Chondrocyte (in vitro differentiated cells): ENCODE measurements at places on chromosomes 3 and 15. TPM values are rescaled to one million over a fixed set of nuclear protein-coding genes. Genes with fewer than 3 reads are reported as not detected.

DNA sequence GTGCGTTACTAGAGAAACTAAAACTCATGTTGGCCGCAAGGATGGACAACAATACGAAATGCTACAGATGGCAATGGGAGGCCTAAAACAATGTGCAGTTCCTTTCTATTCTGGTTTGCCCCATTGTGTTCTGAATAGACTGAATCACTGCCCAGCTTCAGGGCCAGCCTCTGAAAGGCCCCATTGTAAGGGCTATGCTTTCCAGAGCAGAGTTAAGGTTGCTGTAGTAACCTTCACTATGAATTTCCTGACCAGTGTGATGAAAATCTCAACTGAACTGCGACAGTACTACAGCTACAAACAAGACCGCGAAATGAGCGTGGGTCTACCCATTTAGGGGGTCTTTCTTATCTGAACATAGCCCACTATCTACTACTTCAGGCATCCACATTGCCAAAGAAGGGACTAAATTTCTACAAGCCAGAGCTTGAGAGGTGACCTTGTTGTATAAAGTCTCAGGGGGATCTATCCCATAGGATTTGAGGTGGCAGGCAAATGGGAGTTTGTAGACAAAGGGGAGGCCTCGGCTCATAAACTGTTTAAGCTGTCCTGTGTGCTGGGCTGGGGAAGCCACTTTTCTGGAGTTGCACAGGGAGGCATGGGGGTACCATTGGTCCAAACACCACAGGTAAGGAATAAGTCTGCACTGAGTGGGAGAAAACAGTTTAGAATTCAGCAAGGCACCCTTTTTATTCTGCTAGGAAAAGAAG, 80.1 kb downstream of the MYO1E start:
- H3K4me3 ChIP-seq = no peak overlapping the region
- peaks cover 62% of the 10 kb centered on the region for H3K4me1 ChIP-seq
- no peak overlapping the region for H3K27ac ChIP-seq
- no peaks in the 10 kb centered on the region for H3K27me3 ChIP-seq

SLC7A14 gene
- total RNA-seq = 0.02 TPM in 1 of 3 replicates, not detected in the others

ZMYND10 gene
- 0.41 to 2.0 TPM (median 1.1 TPM) in 3 replicates for total RNA-seq

SLC22A13 gene
- total RNA-seq = 0.62 to 2.9 TPM (median 0.97 TPM) in 3 replicates

FOXB1 gene
- not detected in 3 replicates for total RNA-seq

SI gene
- not detected in 3 replicates for total RNA-seq

DNA sequence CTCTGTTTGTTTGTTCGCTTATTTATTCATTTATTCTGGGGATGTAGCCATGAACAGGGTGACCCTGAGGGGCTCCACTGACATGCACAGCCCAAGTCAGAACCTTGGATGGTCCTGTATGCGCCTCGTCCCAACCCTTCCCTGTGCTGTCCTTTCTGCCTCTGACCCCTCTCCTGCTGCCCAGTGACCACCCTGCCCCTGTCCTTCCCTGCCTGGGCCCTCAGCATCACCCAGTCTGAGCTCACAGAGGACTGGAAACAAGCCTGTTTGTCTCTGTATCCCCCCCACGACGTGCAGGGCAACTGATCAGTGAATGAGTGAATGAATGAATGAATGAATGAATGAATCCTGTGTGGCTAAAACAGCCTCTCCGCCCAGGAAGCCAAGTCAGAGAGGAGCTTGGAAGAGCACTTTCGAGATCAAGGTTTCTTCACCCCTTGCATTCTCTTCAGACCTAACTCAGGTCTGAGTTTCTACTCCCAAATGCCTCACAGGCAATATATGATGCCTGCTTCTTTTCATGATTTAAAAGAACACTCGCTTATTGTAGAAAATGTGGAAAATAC, 157.7 kb downstream of the SMAD6 start:
- peaks cover 22% of the 10 kb centered on the region for H3K4me1 ChIP-seq
- no peaks in the 10 kb centered on the region for H3K36me3 ChIP-seq
- H3K27ac ChIP-seq = no peak overlapping the region
- H3K27me3 ChIP-seq = no peaks in the 10 kb centered on the region

GRCh38 chr3:129161860-129162271, 1.0 kb upstream of the ISY1 start:
- peaks cover 9% of the 10 kb centered on the region for H3K36me3 ChIP-seq
- peak overlapping the region; percentile 98 for H3K27ac ChIP-seq
- peaks cover 31% of the 10 kb centered on the region for H3K4me1 ChIP-seq
- no peaks in the 10 kb centered on the region for H3K27me3 ChIP-seq
- DNase-seq = no peak
- H3K4me3 ChIP-seq = peak overlapping the region; percentile 89

RLBP1 gene
- total RNA-seq = not detected in 3 replicates

WDR53 gene
- 12.2 to 13.8 TPM (median 12.8 TPM) in 3 replicates for total RNA-seq

GRCh38 chr15:78914027-78914764, 30.6 kb downstream of the CTSH start:
- no peaks in the 10 kb centered on the region for H3K27me3 ChIP-seq
- H3K4me3 ChIP-seq = no peak overlapping the region
- H3K36me3 ChIP-seq = peaks cover 36% of the 10 kb centered on the region
- H3K4me1 ChIP-seq = peaks cover 35% of the 10 kb centered on the region
- no peak overlapping the region for H3K27ac ChIP-seq

PEX11A gene
- total RNA-seq = 2.3 to 4.3 TPM (median 3.0 TPM) in 3 replicates

GRCh38 chr3:182349951-182350517, 443.3 kb upstream of the ATP11B start:
- no peak for DNase-seq
- no peaks in the 10 kb centered on the region for H3K27me3 ChIP-seq
- H3K36me3 ChIP-seq = no peaks in the 10 kb centered on the region
- no peak overlapping the region for H3K27ac ChIP-seq

GPR87 gene
- not detected in 3 replicates for total RNA-seq

- no peaks in the 10 kb centered on the region for H3K4me1 ChIP-seq
- H3K36me3 ChIP-seq = peaks cover 38% of the 10 kb centered on the region
- H3K27me3 ChIP-seq = no peaks in the 10 kb centered on the region
- no peak for DNase-seq
These were observed 14.5 kb upstream of the JMJD7 start for GRCh38 chr15:41813426-41813825.

DNA sequence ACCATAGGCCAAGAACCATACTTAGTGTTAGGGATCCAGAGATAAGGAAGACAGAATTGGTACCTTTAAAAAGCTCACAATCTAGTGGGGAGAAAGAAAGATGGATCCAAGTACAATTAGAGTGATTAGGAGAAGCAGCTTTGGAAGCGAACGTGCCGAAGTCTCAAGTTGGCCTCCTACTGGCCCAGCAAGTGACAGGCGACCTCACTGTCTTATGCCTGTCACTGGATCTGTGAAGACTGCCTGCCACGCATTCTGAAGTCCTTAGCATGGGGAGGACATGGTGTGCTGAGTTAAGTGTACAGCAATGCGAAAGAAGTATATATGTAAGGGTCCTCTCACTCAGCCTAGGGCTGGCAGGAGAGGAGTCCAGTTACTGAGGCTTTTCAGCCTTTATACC, 141.0 kb downstream of the GABRB3 start:
- no peak overlapping the region for H3K27ac ChIP-seq
- peaks cover 3% of the 10 kb centered on the region for H3K4me1 ChIP-seq
- no peak for DNase-seq
- H3K36me3 ChIP-seq = no peaks in the 10 kb centered on the region
- no peak overlapping the region for H3K4me3 ChIP-seq
